ENCODE measurements at places on chromosomes 11 and 22.

DNA sequence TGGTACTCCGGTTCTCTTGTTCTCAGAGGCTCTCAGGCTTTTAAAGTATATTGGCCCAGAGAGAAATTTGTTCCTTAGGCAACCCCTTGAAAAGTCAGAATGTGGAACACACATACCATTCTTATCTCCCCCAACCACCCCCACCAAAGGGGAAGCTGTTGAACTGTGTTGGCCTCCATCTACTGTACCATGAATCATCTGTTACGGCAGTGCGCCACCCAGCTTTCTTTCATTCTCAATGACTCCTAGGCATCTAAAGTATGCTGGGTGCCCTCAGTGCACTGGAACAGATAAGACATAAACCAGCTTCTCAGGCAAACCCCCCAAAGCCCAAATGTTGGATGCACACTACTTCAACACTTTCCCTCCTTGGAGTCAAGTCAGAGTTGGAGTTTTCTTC lies 696.2 kb upstream of the TENM4 start:
- no peak for DNase-seq

DNA sequence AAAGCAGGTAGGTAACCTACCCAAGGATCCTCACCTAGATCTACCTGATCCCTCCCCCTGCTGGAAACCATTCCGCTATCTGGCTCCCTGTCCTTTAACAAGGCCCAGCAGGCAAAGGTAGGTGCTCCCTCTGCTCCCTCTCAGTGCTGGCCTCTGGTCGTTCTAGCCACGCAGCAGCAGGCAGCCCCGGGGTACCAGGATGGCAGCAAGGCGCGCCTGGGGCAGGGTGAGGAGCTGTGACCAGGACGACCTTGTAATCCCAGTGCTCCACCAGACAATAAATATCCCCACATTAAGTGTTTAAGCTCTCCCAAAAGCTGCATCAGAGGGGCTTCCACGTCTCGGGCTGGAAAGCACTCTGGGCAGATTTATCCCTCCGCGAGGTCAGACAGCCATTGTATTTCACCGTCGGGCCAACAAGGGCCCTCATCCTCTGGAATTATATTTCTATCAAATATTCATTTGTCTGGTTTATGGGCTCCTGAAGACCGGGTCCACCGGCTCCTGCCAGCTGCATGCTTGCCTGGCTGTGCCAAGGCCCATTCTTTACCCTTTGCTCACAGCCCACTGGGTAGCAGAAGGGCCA lies 81.3 kb downstream of the CHST1 start:
- no peak for DNase-seq

- DNase-seq, result peak; percentile 32
Measured at GRCh38 chr11:43327987-43328386, 16.2 kb downstream of the API5 start.

DNA sequence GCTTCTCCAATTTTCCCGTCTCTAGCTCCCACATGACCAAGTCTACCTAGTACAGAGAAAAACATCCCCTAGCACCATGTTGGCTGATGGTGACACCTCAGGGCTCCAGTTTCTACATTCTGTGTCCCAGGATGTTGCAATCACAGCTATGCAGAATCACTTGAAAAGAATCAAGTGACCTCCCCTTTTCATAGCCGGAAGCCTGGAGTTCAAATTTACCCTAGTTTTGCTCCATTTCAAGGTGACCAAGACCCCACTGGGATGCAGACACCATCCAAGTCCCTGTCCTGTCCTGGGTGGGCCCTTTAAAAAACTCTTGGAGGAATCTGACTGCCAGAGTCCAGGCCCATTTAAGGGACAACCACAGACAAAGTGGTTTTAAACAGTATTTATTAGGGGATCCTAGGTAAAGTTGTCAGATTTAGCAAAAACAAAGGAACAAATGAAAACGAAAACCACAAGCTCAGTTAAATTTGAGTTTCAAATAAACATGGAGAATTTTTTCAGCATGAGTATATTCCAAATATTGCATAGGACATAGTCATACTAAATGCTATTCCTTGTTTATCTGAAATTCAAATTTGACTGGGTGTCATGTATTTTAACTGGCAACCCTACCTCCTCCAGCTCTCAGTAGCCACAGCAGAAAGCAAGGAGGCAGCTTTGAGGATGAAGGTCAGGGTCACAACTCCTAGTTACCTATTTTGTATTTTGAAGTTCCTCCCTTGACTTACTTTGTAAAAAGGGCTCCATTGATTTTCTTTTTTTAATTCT lies 52.4 kb downstream of the MIAT start:
- DNase-seq, result peak; percentile 48

DNA sequence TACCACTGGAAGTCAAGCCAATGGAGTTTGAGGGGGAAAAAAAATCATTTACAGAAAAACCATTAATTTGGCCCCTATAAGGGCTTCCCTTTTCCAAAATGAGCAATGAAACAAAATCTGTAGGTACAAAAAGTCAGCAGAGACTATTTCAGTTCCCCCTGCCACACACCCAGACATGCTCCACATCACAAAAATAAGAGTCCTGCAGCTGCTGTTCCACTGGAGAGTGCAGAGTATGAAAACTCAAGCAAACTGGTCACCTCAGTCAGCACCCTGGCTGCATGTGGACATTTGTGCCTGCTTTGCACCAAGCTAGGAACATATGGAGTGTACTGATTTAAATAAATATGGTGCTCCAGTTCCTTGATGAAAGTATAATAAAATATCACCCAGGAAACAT lies 15.1 kb downstream of the POU2AF1 start:
- DNase-seq, result no peak

GRCh38 chr11:47979378-47980087 lies 826 bp upstream of the PTPRJ start:
- DNase-seq, result no peak

GRCh38 chr11:84882056-84882455 lies 745.1 kb downstream of the DLG2 start:
- no peak for DNase-seq

DNA sequence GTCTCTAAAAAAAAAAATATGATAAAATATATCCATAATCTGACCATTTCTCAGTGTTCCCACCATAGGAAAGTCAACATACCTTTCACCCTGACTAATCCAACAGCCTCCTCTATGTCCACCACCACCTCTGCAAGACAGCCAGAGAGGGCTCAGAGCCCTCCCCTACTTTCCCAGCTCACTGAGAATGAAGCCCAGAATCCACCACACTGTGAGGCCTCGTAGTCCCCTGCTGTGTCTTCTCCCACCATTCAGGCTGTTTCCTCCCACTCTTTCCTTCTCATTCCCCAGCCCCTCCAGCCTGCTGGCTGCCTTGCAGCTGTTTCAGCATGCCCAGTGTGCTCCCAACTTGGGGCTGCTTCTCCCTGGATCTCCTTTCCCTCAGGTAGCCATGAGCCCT lies 27.0 kb downstream of the SGSM3 start:
- no peak for DNase-seq

GRCh38 chr22:37258753-37259401 lies 14.8 kb upstream of the RAC2 start:
- no peak for DNase-seq

DNA sequence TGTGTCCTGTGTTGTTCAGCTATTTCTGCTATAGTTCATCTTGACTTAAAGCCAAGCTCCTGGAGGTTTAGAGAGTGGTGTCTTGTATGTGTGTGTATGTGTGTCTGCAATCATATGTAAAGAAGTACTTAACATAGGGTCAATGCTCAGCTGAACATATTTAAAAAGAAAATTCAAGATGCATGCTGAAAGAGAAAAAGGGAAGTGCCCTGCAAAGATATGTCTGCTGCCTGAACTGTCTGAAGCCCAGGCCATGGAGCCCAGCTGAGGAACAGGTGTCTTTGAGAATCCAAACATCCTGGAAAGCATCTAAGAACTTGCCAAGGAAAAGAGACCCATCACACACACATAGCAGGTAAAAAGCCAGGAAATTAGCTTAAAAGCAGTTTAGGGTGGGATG lies 6.6 kb downstream of the TCN1 start:
- DNase-seq, result no peak

DNA sequence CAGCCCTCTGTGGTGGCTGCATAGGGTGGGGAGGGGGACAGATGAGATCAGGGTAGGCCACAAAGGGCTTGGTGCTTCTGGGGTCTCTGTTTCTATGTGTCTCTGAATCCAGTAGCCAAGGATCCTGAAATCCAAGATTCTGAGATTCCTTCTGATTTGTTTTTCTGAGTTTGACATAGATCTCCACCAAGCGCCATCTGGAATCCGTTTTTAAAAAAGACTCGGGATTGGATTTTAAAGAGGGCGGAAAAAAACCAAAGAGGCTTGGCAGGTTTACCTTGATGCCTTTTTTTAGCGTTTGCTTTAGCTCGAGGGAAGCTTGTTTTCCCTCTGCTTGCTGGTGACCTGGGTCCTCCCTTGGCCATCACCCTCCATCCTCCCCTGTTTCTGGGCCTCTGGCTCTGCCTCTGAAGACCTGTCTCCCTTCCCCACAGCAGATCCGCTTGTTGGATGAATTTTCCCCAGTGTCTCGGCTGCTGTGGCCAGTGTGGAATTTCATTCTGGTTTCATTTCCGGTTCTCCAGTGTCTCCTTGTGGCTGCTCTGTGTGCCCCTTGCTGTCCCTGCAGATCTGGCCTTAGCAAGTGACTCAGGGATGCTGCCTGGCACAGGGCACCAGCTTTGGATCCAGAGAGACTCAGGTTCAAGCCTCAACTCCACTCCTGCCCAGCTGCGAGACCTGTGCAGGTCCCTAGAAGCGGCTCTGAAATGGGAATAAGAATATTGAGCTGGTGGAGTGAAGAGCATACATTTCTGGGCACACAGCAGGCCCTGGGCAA lies 15.1 kb downstream of the SYNGR1 start:
- no peak for DNase-seq

- no peak for DNase-seq
Measured at GRCh38 chr11:67651976-67652781, 1.6 kb upstream of the ACY3 start.

DNA sequence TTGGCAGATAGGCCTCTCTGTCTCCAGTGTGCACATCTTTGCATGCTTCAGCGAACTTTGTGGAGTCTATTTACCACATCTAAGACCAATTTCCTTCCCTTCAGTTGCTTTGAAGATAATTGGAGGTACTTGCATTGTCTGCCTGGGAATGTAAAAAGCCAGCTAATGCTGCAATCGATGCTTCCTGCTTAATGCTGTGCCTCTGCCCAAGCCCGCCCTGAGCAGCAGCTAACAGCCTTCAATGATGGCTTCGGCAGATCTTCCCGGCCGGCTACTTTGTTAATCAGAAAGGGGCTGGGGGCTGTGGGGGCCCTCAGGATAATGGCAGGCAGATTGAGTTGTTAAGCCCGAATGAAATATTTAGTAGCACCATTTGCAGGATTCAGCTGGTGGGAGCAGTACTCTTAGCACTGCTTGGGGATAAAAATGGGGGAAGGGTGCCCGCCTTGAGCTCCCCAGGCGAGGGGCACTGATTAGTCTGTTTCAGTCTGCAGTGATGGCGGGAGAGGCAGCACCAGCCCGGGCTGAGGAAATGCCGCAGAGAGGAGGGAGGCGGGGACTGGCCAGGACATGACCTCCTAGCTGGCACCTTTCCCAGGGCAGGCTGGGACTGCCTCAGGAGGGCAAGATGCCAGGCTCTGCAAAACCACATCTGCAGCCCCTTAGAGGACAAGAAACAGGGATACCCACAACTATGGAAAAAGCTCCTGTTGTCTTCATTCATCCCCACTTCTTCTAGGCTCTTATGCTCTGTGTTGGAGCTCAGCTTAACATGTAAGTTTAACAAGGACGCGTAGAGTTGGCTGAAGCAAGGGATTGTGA lies 460.0 kb downstream of the BUD13 start:
- DNase-seq, result no peak

- DNase-seq, result no peak
Measured at GRCh38 chr11:25520459-25520858, 811.5 kb upstream of the ANO3 start.

- DNase-seq, result no peak
Measured at GRCh38 chr11:20047006-20047768, 113.1 kb downstream of the DBX1 start.

DNA sequence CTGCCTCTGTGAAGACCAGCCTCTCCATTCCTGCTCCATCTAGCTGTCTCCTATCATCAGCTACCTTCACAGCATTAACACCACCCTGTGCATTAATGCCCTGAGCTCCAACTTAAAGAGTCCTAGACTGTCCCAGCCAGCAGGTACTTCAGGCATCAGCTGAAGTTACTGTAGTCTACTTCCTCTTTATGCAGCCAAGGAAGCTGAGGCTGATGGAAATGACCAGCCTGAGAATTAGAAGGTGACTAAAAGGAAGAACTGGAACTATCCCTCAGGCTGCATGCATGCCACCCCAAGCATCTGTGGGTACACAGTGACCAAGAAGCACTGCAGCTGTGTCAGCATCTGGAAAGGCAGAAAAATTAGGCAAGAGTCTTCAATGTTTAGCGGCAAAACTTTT lies 28.2 kb downstream of the MS4A10 start:
- no peak for DNase-seq

DNA sequence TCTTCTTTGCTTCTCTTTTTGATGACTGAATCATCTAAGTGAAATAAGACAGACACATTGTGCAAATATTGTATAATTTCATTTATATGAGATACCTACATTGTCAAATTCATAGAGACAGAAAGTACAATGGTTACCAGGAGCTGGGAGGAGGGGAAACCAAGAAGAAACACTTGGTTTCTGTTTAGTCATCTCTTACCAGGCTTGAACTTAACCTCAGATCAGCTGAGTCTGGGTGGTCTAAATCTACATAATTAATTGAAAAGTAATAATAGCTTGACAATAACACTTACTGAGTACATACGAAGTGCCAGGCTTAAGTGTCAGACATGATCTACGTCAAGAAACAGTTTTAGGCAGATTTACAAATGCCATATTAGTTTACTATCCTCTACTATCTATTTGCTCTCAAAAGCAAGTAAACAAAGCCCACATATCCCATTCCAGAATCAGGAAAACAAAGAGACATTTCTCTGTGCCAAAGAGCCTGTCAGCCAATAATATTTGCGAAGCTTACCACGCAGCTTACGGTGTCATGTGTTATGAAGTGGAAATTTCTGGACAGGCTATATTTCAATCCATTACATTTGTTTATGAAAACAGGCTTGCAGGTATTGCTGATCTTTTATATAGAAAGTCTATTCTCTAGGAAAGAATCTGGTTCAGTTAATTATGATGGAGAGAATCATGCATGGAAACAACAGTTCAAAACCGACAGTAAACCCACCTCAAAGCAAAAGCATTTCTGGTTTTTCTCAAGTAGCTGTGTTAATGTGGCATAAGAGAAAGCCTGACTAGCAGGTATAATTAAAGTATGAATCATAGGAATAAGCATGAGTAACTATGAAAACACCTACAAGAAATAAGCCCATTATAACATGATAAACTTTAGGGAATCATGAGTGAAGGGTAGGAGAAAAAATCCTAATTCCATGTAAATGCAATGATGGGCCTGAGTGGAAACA lies 2.7 kb upstream of the ARHGAP42 start:
- no peak for DNase-seq
